ENCODE measurements at places on chromosomes 5 and 9.

- DNase-seq, result no peak
- H3K27ac ChIP-seq, result no peak overlapping the region
- no peaks in the 10 kb centered on the region for H3K27me3 ChIP-seq
- peaks cover 5% of the 10 kb centered on the region for H3K4me1 ChIP-seq
Observed at GRCh38 chr5:181281984-181282316, 21.0 kb upstream of the TRIM52 start.

DNA sequence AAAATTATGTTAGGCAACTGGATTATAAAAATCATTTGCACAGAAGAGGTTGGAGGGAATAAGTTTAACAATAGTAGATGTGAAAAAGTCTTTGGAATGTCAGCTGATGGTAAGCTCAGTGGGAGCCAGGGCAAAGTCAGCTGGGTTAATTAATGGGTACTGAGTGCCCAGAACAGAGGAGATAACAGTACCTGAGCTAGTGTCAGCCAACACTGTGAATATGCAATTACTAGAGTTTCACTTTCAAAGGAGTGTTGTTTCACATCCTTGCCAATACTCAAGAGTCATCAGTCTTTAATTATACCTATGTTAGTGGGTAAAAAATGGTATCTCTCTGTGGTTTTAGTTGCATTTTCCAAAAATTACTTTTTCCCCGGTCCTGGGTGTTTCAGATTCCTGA lies 135.1 kb downstream of the KIF4B start:
- no peak overlapping the region for H3K27ac ChIP-seq
- H3K27me3 ChIP-seq, result peaks cover 4% of the 10 kb centered on the region
- no peak overlapping the region for H3K4me3 ChIP-seq
- no peak for DNase-seq
- H3K36me3 ChIP-seq, result no peaks in the 10 kb centered on the region

DNA sequence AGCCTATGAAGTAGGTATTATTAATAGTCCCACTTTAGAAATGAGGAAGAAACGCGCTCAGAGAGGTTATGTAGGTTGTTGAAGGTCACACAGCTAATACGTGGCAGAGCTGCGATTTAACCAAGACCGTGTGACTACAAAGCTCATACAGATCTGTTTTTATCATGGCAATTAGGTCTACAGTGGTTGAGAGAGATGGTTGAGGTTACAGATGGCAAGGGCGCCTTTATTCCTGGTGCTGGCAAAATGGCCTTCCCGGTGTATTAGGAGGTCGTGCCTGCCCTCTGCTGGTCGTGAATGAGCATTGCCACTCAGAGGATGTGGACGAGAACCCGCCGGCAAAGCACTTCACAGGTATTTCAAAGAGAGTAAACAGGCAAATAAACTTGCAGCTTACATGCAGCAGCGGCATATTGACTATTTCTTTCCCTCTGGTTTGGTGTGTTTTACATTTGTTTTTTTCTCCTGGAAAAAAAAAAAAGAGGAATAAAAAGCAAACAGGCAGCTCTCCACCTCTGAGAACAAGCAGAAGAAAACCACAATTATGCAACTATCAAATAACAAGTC lies 65.3 kb upstream of the EGFLAM start:
- DNase-seq, result peak; percentile 65
- no peak overlapping the region for H3K27ac ChIP-seq
- H3K27me3 ChIP-seq, result peaks cover 12% of the 10 kb centered on the region
- no peaks in the 10 kb centered on the region for H3K4me1 ChIP-seq
- H3K4me3 ChIP-seq, result no peak overlapping the region

- H3K4me1 ChIP-seq, result peaks cover 10% of the 10 kb centered on the region
- no peaks in the 10 kb centered on the region for H3K36me3 ChIP-seq
- H3K4me3 ChIP-seq, result no peak overlapping the region
- no peak overlapping the region for H3K27ac ChIP-seq
Observed at GRCh38 chr5:159243385-159243784, 19.7 kb upstream of the UBLCP1 start.

GRCh38 chr5:33809936-33810335 lies 81.9 kb downstream of the ADAMTS12 start:
- H3K4me1 ChIP-seq, result peaks cover 27% of the 10 kb centered on the region
- H3K36me3 ChIP-seq, result peaks cover 5% of the 10 kb centered on the region
- no peak overlapping the region for H3K27ac ChIP-seq
- H3K4me3 ChIP-seq, result no peak overlapping the region

Measured in activated CD8-positive, alpha-beta T cell treated with anti-CD3 and anti-CD28 coated beads, Interleukin-2, amount 10 ng/mL, durations not matched to agents 7 days and 5 days (primary cell).